Activated T-cell treated with anti-CD3 and anti-CD28 coated beads, Interleukin-2, amount 50 U/mL, for 48 hours (primary cell): ENCODE measurements at places on chromosomes 2 and 18.
A peak's percentile ranks its signal among the peaks of the same experiment; 100 is the strongest.

DNA sequence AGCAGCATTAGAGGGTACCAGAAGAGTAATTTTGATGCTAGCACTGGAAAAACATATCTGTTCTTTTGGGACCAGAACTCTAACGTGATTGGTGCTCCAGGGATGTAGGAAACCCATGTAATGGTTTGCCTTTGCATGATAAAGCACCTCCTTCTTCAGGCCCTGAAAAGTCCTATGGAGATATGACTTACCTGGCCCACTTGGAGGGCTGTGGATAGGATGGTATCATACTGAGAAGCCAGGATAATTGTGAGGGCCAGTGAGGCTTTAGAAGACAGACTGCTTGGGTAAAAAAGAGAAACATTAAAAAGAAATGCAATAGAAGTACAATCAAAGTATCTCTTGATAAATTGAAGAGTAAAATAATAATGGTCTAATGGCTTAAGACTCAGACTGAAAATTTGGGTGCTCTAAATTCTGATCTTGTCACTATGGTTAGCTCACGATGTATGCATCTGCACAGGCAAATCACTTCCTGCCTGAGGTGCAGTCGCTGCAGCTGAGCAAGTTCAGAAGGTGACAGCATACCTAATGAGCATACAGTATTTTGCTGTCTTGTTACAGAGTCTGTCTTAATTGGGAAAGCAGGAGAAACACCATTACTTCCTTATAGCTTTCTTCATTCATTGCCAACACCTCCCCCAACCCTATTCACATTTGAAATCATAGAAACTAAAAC, 371.5 kb downstream of the NUP35 start:
- DNase-seq, result no peak

DNA sequence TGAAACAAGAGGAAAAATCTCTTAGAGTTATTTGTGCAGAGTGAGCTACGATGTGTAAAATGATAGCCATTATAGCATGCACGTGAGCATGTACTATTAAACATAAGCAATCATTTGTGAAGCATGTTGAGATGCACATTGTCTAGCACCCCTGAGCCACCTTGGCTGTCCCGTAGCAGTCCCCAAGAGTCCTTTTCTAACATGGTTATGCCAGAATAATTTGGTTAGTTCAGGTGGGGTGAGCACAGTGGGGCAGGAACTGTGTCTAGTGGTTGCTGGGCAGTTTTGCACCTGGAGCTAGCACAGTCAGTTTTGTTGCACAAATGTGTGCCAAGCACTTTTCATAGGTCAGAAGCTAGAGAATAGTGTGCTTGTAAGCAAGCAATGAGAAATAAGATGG, 809.8 kb downstream of the RNF144A start:
- no peak for DNase-seq

GRCh38 chr2:162297925-162298552, 20.4 kb downstream of the IFIH1 start:
- no peak for DNase-seq

DNA sequence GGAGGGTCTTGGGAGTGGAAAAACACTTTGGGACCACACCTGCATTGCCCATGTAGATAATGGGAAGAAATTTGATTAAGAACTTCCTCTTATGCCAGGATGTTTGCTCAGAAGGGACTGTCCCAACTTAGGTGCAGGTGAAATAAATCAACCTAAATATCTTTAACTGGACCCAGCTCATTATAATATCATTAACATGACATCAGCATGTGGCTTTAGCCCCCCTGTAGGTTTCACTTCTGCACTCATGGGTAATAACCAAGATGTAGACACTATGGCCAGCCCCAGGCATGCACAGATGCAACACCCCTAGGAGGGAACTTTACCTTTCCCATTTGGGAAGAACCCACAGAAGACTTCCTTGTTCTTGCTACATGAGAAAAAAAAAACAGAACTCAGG, 227.4 kb upstream of the ZNF804A start:
- no peak for DNase-seq

DNA sequence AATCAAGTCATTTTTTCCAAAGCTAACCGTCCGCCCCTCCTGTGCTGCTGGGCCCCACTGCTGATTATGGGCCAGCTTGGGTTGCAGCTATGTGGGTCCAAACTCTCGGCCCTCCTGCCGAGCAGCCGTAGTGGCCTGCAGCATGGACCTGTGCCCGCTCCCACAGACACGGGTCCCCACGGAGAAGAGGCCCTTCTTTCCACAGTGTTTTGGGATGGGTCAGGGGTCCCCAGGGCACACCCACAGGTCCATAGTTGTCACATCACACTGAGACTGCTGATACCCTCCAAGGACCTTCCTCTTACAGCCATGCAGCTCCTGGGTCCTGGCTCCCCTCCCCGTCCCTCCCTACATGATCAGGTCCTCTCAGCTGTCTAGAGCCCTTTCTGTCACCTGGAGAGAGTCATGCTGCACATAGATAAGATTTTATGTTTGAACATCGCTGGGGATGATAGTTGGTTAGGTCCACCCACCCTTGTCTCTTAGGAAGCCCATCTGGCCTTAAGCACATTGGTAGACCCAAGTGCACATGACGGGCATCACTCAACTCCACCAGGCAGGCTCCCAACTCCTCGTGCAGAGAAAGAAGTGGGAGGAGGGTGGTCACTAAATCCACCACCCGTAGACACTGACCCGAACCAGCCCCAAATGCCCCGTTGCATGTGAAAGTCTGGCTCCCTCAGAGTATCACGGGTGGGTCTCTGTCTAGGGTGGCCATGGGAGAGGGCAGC, 17.5 kb downstream of the GPR55 start:
- peak; percentile 23 for DNase-seq

DNA sequence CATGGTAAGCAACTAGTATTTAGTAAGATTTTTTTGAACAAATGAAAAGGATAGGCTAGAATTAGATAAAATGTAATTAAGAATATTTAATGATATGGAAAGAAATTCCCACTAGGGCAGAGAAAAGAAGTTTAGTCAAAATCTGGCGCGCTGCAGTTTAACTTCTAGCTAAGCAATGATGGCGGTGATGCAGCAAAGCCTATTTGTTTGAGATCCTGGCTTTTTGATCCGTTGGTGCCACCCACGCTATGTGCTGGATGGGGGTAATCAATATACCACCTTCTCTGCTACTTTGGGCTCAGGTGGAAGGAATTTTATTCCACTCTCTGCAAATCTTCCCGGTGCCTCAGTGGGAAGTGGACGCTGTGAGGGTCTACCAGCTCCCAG, 421 bp upstream of the FAM171B start:
- DNase-seq, result no peak

- DNase-seq, result no peak
Measured at GRCh38 chr2:216308576-216308975, 63.7 kb downstream of the MARCHF4 start.

GRCh38 chr2:10438688-10439087, 9.4 kb downstream of the ODC1 start:
- DNase-seq, result no peak

DNA sequence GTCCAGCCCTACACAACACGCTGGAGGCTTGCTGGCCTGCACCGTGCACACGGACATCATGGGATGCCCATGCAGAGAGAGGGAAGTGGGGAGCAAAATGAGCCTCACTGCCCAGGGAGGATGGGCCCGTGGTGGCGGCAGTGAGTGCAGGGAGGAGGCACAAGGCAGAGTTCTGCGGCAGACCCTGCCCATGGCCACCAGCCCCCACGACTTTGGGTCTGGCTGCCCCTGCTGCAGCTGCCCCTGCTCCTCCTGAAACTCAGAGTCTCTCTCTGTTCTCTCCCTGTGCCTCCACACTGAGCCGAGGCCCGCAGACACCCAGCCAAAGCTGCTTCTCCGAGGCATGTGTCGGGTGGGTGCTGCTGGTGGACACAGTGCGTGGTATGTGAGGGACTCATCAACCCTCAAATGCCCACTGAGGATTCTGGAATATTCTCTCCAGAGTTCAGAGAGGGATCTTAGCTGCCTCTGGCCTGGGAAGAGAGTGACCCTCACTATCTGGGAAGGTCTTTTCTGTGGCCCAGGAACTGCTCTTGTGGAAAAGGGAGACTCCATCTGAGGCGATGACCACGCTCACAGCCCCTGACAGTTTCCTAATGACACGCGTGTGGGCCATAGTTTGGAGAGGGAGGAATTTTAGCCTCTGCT, 45.1 kb upstream of the HPCAL1 start:
- DNase-seq, result no peak

DNA sequence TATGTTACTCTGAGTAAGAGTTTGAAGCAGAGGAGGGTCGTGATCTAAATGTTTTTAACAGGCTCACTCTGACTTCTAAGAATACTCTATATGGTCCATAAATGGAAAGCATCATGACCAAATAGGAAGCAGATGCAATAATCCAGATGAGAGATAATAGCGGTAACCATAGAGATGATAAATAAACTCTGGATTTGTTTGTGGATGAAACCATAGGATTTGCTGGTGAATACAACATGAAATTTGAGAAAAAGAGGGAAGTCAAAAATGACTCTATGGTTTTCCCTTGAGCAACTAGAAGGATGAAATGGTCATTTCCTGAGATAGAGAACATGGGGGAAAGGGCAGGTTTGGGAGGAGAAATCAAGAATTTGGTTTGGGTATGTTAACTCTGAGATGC, 3.9 kb downstream of the HEATR5B start:
- no peak for DNase-seq

GRCh38 chr2:158598862-158599517, 142.2 kb downstream of the PKP4 start:
- no peak for DNase-seq

DNA sequence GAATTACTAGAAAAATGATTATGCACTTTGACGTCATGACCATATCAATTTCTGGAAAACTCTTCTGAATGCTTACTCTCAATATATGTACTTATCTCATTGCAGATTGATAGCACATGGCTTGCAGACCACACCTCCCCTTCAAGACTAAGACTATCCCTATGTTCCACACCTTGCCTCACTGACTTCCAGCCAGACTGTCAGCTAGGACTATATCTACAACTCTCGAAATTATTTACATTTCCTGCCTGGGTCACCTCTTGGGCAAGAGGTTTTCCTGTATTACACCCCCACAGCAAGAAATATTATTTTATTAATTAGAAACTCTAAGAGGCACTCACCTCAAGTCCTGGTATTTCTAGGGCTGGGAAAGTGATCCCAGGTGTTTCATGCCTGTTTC, 236.6 kb downstream of the CYRIA start:
- DNase-seq, result no peak

- DNase-seq, result no peak
Measured at GRCh38 chr2:85669549-85669948, 1.6 kb upstream of the SFTPB start.

- DNase-seq, result no peak
Measured at GRCh38 chr18:35444636-35445035, 53.1 kb downstream of the INO80C start.

GRCh38 chr18:44799907-44800421, 119.3 kb downstream of the SETBP1 start:
- DNase-seq, result no peak

DNA sequence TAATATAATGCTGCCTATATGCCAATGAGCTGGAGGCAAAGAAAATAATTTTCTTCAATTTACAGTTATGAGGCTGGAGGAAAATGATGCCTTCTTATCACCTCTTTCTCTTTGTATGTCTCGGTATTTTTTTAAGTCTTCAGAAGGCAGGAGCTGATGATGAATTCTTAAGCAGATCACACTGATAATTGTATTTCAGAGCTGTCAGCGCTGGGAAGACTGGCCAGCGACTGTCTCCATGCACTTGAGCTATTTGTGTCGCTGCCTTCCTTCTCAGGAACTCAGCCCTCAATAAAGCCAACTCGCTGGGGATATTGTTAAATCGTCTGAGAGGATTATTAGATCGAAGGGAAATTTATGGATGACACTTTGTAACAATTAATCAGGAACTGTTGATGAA, 40.3 kb downstream of the PTGR3 start:
- DNase-seq, result no peak

DNA sequence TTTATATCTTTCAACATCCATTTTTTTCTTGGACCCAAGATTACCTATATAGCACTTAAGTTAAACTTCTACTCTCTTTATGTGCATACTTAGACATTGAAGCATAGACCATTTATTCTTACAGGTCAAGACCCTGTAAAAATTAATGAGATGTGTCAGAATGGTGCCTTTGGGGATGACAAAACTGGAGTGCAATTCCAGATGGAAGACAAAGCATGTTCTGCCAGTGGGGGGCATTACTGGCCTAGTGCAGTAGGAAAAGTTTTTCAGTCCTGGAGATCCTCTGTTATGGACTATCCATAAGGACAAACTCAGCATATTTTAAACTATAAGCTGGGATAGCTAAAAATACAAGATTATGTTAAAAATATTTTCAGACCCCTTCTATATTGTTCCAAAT, 57.8 kb upstream of the MMADHC start:
- DNase-seq, result no peak

- DNase-seq, result no peak
Measured at GRCh38 chr18:47899107-47899840, 31.2 kb downstream of the SMAD2 start.

DNA sequence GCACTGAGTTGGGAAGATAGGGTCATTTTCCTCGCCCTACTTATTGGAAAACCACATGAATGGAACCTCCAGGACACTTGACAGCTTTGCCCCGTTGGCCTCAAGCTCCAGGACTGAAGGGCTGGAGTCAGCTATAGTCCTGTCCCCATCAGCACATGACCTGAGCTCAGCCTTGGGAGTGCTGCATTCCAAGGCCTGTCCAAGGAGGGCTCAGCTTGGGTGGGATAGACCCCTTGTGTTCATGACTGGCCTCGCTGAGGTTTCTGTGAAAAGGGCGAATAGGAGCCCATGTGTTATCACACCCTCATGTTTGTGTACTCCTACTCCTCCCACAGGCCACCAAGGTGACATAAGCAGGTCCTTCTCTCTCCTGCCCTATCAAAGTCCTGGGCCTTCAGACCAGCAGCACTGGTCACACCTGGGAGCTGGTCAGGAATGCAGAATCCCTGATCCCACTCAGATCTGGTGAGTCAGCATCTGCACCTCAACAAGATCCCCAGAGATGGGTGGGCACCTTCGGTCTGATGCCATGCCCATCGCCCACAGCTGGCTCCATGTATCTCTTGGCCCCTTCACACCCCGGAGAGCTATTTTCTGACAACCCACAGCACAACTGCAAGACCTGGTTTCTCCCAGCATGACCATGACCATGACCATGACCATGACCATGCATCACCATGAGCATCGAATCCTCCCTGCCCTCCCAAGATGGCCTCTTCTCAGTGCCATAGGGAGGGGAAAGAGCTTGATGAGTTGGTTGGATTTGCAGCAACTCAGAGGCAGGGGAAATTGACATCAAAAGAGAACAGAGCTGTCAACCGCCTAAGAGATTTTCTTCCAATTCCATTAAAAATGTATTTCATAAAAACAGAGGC, 83.0 kb upstream of the RAB6C start:
- no peak for DNase-seq

DNA sequence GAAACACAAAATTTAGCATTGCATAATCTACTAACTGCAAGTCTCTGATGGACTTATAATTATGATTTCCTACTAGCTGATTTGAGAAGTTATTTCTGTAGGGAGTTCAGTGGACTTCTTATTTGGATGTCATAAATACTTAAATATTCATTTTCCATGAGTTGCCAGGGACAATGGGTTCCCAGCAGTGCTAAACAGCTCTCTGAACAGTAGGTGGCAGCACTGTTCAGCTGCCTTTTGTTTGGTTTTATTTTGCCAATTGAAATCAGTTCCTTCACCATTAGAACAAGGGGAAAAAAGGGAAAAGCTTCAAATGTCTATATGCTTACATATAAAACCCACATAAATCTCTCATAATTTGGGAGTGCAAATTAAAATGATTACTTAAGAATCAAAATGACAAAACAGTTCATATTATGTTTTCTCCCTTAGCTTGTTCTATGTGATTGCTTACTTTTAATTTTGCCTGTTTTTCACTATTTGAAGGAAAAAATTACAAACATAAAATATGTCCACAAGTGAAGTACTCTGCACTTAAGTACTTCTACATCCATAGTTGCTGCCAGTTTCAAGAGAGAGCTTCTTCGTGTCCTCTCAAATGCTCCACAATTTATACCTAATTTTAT, 898.9 kb downstream of the CPS1 start:
- DNase-seq, result peak; percentile 19
